ENCODE measurements at places on chromosomes 5 and 9.

DNA sequence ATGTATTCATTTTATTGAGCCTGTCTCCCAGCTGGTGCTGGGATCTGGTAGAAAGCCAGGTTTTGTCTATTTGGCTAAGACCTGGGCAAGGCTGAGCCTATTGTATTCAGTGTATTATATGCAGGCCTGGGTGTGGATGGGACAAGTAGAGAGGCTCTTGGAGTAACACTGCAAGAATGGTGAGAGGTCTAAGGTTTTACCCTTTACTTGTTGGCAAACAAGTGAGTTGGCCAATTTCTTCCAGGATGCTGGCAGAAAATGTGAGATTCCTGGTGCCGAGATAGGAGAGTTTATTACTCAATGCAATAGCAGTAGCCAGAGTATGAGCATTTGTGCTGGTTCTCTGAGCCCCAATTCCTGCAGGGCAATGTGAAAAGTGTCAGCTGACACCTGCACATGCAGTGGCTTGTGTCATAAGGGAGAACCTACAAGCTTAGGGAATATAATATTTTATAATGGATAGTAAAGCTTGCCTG is 141.7 kb upstream of the PRLR start:
- no peak for DNase-seq

DNA sequence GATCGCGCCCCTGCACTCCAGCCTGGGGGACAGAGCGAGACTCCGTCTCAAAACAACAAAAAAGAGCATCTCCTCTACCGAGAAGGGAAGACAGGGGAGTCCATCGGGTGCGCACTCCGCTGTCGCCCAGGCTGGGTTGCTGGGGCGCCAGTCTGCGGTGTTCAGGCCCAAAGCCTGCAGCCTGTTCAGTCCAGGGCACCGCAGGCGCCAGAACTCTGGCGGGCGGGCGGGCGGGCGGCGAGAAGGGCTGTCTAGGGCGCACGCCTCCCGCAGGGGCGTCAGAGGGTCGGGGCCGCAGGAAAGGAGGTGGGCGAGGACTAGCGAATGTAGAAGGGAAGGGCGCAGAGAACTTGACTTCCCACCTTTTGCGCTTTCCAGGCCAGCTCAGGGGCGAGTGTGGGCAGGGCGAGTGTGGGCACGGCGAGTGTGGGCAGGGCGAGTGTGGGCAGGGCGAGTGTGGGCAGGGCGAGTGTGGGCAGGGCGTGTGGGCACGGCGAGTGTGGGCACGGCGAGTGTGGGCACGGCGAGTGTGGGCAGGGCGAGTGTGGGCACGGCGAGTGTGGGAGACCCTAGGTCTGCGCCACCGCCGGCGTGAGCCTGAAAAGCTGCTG is 10.5 kb downstream of the PROP1 start:
- DNase-seq, result no peak

GRCh38 chr5:54317511-54318260 is 7.3 kb upstream of the ARL15 start:
- DNase-seq, result no peak

DNA sequence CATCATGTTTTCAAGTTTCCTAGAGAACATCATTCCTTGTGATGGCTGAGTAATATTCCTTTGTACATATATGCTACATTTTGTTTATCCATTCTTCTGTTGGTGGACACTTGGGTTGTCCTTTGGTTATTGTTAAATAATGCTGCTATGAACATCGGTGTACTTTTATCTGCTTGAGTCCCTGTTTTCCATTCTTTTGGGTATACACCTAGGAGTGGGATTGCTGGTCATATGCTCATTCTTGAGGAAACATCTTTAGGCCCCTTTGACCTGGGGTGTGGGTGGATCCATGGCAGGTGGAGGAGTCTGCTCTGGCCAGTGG is 25.3 kb downstream of the GALNT12 start:
- no peak for DNase-seq

DNA sequence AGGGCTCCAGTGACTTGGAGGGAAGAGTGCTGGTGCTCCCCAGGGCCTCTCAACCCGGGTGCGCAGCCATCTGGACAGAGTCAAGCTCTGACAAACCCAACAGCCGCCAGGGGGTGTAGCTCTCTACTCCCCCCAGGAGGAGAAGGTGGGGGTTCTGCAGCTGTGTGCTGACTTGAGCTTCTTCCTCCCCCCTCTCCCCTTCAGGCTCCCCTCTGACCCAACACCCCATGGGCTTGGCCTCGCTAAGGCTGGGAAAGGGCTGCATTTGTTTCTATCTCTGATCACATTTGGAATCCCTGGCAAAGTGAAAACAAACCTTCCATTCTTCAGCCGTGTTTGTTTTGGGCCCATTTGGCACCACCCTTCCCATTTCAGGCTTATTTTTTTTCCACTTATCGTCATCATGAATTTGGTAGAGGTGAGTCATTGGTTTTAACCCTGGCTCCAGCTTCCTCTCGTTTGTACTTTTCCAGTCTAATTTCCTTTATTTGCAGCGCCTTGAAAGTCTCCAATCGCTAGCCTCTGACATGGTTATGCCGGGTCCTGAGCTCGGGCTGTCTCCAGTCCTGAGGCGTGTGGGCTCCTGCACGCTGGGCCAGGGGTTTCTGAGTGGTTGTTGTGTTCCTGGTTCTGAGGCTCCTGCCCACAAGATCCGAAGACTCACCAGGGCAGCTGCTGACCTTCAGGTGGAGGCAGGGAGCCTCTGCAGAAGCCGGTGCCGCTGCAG is 36.1 kb downstream of the DAP start:
- no peak for DNase-seq

- no peak for DNase-seq
Measured at GRCh38 chr9:37776328-37776727, 8.5 kb downstream of the EXOSC3 start.

DNA sequence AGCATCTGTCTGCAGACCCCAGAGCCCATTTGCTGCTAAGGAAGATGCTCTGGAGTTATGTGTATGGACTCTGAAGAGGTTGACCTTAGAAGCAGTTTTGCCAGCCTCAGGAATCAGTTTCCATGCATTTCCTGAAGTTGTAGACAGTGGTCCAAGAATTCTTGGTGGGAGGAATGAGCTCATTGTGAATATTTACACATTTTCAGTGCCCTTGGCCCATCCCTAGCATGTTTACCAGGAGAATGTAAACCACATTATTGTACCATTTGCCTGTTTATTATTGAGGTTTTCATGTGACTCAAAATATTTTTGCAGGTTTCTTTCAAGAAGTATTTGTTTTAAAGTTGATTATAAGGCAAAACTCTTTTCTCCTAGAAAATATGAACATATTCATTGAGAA is 93.8 kb downstream of the NXNL2 start:
- no peak for DNase-seq

GRCh38 chr9:122475717-122476116 is 2.0 kb downstream of the OR1J1 start:
- no peak for DNase-seq

GRCh38 chr5:134549714-134550113 is 24.2 kb downstream of the JADE2 start:
- DNase-seq, result no peak

- DNase-seq, result no peak
Measured at GRCh38 chr9:14358523-14358922, 44.6 kb upstream of the NFIB start.

DNA sequence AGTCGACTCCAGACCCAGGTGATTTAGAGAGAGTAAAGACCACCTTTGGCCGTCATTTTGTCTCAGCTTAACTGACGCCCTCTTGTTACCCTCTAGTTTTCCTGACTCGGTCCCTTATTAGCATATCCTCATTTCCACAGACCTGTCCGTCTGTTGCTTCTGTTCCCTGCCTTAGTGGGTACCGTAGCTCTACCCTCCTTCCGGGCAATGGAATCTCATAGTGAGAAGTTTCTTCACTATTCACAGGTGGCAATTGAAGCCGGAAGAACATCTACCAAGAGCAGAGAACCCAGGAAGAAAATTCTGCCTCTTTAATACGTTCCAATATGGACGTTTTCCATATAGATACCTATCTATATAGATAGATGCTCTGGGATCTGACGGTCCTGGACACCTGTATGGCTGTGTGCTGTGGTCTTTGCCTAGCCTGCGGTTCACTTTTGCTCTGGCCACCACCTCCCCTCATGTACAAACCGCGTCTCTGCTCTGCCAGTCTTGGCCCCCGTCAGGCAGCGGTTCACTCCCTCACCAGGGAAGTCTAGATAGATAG is 652 bp upstream of the TMEM161B start:
- DNase-seq, result no peak

GRCh38 chr9:115002371-115003120 is 72.2 kb upstream of the TNFSF8 start:
- DNase-seq, result no peak

DNA sequence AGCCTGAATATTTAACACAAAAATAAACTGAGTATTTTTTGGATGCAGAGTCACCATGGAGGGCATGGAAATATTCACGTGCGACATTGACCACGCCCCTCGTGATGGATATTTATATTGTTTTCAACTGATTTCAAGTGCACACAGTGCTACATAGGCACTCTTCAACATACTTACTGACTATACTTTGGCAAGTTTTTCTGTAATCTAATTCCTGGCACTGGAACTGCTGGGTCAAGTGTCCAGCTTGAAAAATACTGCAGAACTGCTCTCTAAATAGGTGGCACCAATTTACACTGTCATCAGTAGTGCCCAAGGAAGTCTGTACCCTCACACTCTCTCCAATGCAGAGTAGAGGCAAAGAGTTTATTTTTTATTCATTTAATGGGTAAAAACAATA is 65.1 kb downstream of the FBN2 start:
- no peak for DNase-seq

DNA sequence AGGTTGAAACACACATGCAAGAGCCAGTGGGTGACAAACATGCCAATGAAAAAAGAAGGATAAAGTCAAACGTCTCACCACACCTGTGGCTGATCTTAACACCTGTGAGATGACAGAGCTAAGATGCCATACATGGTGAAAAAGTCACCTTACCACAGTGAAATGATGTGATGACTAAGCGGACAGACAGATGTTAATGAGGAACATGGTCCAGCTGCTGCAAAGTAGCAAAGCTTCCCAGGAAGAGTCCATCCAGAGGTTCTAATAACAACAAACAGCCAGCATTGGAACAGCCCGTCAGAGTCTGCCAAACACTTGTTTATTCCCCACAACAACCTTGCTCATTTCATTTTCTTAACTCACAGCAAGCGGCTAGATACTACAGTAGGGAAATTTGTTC is 1.9 kb downstream of the KIAA1191 start:
- DNase-seq, result no peak

DNA sequence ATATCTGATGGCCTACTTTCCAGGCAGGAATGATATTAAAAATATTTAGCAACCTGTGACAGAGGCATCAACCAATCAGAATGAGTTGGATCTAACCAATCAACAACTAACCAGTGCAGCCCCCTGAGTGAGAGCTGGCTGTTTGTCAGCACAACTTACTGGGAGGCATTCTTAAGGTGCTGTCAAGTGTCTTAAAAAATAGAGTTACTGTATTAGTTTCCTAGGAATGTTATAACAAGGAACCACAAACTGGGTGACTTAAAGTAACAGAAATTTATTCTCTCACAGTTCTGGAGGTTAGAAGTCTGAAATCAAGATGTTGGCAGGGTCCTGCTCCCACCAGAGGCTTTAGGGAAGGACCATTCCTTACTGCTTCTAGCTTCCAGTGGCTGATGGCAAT is 85.2 kb downstream of the ATG10 start:
- no peak for DNase-seq

DNA sequence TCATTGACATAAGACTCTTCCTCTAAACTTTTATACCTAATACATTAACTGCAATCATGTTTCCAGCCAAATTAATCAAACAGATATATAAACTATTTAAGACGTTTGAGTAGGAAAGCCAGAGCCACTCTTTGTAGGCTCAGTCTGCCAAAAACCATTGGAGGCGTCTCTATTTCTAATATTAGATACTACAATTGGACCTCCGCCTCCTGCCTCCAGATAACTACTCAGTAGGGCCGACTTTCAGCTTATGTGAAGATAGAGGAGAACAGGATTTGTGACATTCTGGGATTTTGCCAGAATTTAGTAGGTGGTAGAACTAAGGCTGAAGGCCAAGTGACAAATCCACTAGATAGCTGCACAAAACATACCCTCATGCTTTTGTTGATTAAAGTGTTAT is 463.0 kb downstream of the CETN3 start:
- no peak for DNase-seq

GRCh38 chr9:86667307-86667706 is 280.0 kb downstream of the GAS1 start:
- no peak for DNase-seq

- no peak for DNase-seq
Measured at GRCh38 chr9:27528886-27529315, 713 bp downstream of the MOB3B start.

GRCh38 chr5:160792281-160792680 is 59.7 kb downstream of the ATP10B start:
- no peak for DNase-seq

DNA sequence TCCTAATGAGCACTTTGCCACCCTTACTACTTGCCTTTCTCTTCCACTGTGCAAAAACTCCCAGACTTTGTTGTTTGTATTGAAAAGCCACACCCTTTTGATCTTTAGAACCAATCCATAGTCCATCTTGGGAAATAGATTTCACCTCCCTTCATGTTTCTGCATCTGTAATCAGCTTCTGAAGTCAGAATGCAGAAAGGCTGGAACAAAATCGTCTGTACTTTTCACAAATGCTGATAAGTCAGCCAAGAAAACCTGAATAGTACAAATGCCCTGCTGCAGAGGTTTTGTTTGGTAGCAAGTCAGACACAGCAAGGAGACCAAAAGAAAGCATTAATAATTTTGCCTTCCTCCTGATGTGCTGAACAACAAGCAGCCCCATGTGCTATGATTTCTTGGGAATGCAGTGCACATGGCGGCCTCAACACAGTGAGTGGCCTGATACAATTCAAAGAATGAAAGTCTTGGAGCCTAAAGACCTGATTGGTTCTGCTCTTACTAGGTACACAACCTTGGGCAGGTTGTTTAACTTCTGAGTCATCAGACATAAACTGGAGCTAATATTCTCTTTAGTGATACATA is 59.2 kb upstream of the STK32A start:
- no peak for DNase-seq

DNA sequence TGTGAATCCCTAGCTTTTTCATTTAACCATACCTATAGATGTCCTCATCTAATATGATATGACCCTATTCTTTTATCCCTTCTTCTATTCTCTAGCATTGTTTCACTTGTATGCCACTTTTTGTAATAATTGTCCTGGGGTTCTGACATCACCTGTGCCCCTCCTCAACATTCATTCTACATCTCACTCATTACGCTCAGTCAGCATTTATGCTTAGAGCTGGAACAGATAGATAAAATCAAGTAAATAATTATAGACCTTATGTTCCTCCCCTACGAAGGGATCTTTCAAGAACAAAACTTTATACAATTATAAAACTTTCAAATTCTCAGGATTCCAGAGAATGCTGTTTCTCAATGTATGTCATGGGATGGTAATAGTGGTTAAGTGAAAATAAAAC is 18.0 kb downstream of the GABRA6 start:
- no peak for DNase-seq

GRCh38 chr5:38557308-38557710 is 863 bp upstream of the LIFR start:
- no peak for DNase-seq

GRCh38 chr5:60505373-60506171 is 194.4 kb downstream of the DEPDC1B start:
- no peak for DNase-seq

GRCh38 chr5:153641183-153641688 is 150.8 kb downstream of the GRIA1 start:
- DNase-seq, result no peak
